Stimulated activated CD8-positive, alpha-beta memory T cell treated with anti-CD3 and anti-CD28 coated beads, Interleukin-7, amount 100 ng/mL, for 4 hours (primary cell): ENCODE measurements at places on chromosomes 16 and 17.

DNA sequence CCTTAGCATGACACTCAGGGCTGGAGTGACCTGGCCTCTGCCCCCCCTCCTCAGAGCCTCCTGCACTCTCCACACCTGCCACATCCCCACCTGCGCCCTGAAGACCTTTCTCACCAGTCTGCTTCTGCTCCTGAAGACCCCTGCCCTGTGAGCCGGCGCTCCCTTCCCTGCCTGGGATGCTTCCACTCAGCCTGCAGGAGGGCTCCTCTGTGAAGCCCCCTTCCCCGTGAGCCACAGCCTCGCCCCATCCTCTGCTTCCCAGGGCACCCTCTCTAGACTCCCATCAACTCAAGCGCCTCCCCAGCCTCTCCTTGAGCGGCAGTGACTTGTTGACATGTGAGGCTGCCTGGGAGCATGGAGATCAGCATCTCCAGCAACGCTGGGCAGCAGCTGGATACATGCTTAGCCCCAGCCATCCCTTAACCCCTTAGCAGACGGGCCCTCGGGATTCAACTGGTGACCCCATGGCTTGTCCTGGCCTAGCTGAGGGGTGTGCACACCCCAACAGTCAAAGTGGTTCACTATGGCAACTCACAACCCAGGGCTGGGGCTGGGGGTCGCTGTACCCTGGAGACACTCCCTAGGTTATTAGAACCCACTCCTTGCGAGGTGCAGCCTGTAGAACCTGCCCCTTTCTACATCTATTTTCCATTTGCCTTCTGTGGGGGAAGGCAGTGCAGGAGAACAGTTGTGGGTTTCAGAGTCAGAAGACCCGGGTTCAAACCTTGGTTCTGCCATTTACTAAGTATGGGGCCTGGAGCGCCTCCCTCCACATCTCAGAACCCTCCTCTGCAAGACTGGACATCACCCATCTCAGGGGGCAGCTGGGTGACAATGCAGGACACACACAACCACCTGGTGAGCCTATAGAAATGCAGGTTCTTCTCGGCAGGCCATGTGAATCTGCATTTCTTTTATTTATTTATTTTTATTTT lies 21.5 kb downstream of the TMEM235 start:
- DNase-seq, result no peak

- no peak for DNase-seq
These were observed 50.8 kb upstream of the SMIM36 start for GRCh38 chr17:55561973-55562495.

GRCh38 chr17:72713701-72714100 lies 378.8 kb downstream of the SLC39A11 start:
- DNase-seq, result no peak

DNA sequence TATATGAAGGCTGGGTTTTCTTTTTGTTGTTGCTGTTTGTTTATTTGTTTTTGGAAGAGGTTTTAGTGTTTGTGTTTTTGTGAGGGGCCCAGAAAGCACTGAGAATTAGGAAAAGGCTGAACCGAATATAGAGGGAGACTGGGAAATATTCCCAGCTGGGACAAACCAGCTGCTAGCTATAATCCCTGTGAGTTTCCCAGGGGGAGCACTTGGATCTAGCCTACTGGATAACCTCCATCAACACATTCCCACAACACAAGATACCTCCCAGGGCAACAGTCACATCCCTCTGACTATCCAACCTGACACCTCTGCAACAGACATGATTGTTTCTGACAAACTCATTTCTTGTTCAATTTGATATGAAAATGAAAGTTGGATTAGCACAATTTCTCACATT lies 16.7 kb downstream of the CDH11 start:
- DNase-seq, result no peak

GRCh38 chr17:38893607-38894006 lies 23.7 kb downstream of the LASP1 start:
- DNase-seq, result no peak

GRCh38 chr17:77528516-77529327 lies 388.0 kb downstream of the SEC14L1 start:
- no peak for DNase-seq

DNA sequence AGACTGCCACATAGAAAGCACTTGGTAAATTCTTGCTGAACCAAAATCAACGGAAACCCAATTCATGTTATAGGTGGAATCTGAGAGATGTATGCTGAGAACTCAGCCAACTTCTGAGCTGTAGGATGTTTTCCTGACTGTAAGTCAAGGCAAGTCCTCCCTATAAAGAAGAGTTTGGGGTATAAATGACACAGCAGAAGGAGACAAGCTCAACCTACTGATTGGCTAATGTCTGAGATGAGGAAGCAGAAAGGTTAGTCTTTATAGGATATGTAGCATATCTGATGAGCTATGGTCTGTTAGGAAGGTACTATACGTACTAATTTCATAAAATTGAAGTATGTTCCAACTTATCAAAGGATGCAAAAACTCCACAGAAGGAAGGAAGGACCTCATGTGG lies 99.5 kb downstream of the XYLT1 start:
- no peak for DNase-seq

- DNase-seq, result no peak
These were observed 29.9 kb downstream of the MIS12 start for GRCh38 chr17:5516060-5516792.

- peak; percentile 83 for DNase-seq
These were observed 9.3 kb downstream of the CORO6 start for GRCh38 chr17:29613352-29613837.

DNA sequence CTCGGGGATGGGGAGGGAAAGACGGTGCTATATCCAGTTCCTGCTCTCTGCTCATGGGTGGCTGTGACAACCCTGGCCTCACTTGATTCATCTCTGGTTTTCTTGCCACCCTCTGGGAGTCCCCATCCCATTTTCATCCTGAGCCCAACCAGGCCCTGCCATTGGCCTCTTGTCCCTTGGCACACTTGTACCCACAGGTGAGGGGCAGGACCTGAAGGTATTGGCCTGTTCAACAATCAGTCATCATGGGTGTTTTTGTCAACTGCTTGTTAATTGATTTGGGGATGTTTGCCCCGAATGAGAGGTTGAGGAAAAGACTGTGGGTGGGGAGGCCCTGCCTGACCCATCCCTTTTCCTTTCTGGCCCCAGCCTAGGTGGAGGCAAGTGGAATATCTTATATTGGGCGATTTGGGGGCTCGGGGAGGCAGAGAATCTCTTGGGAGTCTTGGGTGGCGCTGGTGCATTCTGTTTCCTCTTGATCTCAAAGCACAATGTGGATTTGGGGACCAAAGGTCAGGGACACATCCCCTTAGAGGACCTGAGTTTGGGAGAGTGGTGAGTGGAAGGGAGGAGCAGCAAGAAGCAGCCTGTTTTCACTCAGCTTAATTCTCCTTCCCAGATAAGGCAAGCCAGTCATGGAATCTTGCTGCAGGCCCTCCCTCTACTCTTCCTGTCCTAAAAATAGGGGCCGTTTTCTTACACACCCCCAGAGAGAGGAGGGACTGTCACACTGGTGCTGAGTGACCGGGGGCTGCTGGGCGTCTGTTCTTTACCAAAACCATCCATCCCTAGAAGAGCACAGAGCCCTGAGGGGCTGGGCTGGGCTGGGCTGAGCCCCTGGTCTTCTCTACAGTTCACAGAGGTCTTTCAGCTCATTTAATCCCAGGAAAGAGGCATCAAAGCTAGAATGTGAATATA lies 4.8 kb upstream of the LASP1NB start:
- DNase-seq, result no peak

DNA sequence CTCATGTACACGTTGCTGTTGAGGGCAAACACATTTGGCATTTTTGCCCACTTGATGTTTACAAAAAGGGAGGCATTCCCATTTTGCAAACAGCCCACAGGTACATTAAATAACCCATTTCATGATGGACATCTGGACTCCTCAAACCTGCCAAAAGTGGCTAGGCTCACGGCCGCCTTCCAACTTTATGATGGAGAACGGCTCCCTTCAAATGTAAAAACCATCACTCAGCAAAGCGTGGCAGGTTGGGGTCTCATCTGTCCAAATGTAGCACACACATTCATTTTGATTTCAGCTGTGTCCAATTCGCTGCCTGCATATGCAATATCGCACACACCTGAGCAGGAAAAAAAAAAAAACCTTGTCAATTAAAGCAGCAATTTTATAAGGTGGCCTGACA lies 417.8 kb downstream of the TMEM114 start:
- no peak for DNase-seq

GRCh38 chr16:20255002-20255401 lies 72.3 kb downstream of the GP2 start:
- DNase-seq, result no peak

GRCh38 chr16:69840975-69841374 lies 78.8 kb downstream of the WWP2 start:
- DNase-seq, result no peak

DNA sequence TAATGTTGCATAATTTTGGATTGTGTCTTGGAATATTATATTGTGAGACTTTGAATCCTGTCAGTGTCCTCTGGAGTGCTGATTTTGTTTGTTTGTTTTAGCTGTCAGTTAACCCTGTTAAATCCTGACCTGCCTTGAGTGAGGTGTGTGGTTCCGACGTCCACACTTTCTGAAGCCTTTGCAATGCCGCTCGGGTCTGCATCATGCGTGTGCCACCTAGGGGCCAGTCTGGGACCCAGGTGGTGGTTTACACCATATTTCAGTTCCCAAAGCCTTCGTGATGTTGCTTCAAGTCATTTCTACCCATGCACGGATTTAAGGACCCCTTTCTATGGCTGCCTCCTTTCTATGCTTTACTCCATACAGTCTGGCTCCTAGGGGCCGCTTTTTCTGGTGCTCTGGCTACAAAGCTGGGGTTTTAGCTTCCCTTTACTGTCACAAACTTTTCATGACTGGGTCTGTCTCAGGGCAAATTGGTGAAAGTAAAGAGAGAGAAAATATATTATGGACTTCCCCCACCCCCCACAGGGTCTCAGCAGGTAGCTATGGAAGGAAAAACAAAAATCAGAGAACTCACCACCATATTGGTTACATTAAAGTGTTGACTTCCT lies 11.4 kb upstream of the OR4D1 start:
- no peak for DNase-seq
